ENCODE measurements at places on chromosomes 3 and 15.

- DNase-seq, result peak; percentile 37
Measured at GRCh38 chr15:71136159-71136783, 21.0 kb downstream of the THSD4 start.

DNA sequence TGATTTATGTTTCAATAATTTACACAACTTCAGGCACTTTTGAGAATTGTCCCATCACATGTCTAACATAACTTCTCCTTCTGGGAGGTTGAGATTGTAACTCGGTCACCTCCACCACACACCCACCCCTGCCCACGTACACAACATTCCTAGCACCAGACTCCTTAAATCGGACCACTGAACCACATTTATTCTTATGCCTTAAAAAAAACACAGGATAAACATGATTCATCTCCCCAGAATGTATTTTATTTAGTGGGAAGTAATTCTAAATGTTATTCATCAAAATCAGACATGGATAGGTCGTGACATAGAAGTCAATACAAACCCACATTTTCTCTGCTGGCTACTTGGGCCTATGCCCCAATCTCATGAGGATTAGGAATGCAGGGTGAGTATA, 3.0 kb downstream of the SNTN start:
- DNase-seq, result no peak

DNA sequence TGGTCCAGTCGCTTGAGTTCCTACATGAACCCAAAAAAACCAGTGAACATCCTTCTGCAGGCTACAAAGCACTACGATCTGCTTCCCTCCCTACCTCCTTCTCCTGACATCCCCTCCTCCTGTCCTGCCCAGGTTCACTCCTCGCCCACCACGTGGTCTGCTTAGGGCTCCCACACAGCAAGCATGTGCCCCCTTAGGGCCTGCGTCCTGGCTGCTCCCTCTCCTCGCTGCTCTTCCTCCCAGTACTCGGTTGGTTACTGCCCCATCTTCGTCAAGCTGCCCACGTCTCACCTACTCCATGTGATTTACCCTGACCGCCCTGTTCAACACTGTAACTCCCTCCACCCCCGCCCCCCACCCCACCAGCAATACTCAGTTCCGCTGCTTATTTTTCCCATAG, 20.8 kb upstream of the ATP13A3 start:
- DNase-seq, result no peak

DNA sequence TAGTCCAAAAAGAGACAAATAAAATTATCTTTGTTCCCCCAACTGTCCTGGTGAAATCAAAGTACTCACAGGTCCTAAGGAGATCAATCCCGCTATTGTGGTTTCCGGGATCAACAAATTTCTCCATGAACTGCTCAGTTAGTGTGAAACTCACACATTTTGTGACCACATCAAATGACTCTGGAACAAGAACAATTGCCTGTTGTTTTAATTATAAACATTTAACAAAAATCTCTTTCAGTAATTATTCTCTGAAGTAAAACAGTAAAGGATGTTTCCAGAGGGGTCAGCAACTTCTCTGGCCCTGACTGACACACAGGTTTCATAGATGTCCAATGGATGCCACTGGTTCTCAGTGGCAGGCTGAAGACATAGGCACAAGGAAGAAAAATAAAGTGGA, 3.9 kb downstream of the CLDND1 start:
- no peak for DNase-seq

DNA sequence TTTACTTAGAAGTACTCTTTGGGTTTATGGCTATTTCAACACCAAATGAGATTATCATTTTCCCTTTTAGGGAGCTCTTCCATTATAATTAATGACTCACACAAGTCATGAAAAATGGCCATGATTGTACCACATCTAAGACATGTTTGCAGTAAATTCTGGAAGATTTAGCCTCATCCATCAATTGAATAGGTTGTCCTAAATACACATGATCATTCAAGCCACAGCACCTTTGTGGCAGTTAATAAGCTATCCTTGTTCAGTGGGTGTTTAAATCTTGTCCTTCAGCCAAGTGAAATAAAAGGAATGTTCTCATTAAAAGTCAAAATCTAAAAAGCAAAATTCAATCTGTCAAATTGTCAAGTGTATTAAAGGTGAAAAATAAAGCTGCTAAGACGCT, 237.5 kb downstream of the ZPLD1 start:
- DNase-seq, result no peak

DNA sequence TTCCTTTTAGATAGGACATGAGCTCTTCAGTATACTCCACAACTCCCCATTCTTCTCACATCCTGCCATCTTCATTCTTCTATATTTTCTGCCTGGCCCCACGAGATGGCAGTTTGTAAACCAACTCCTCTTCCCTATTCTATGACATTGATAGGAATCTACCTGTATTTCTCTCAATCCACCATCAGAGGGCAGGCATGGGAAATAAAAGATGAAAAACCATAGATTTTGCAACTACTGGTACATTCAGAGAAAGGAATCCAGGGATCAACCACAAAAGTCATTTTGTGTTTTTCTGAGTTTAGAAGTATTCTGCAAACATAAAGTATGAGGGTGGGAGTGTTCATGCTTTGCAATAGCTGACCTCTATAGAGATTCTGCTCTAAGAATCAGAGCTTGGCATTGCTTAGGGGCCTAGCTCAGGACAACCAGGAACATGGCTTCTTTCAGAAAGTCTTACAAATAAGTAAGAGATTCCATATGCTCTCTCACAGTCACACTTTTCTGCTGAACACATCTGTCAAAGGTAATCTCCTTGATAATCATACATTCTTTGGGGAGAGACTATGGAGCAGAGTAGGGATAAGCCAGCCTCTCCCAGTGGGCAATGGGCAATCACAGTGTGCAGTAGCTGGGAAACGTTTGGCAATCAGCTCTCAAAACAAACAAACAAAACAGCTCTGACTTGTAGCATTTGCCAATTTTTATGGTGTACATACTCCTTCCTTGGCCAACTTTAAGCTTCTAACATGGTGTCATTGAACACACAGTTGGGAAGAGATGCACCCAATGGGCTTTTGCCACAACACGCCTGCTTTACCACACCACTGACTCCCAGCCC, 43.1 kb upstream of the SLC25A36 start:
- DNase-seq, result peak; percentile 78

- DNase-seq, result no peak
Measured at GRCh38 chr15:58138106-58138505, at the start of gene AQP9. AQP9 (plus strand) TSS chr15:58138381; CDS start chr15:58138566, 185 bp downstream.

DNA sequence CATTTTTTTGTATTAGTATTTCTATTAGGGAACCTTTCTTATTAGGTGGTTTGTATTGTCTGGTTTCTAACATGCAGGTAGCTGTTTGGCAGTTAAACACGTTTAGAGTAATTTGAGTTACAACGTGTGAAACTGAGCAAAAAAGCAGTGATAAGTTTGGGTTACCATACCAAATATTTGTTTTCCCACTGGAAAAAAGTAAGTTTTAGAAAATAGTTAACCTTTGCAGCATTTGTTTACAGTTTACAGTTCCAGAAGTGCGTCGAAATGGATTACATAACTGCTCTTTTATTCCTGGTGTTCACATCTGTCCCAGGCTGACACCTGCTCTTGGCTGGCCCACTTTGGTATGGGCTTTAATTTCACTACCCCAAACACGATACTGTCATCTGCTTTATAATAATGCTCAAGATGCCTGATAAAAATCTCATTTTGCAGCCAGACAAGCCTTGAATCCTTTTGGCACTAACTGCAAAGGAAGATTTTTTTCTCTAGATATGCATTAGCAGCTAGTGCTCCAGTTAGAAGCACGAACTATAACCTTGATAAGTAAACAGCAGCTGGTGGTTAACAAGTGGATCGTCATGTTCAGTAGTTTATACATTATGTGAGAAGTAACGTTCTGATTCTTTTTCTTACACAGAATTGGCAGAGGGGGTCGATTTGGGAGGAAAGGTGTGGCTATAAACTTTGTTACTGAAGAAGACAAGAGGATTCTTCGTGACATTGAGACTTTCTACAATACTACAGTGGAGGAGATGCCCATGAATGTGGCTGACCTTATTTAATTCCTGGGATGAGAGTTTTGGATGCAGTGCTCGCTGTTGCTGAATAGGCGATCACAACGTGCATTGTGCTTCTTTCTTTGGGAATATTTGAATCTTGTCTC, 5.3 kb downstream of the EIF4A2 start:
- DNase-seq, result no peak

DNA sequence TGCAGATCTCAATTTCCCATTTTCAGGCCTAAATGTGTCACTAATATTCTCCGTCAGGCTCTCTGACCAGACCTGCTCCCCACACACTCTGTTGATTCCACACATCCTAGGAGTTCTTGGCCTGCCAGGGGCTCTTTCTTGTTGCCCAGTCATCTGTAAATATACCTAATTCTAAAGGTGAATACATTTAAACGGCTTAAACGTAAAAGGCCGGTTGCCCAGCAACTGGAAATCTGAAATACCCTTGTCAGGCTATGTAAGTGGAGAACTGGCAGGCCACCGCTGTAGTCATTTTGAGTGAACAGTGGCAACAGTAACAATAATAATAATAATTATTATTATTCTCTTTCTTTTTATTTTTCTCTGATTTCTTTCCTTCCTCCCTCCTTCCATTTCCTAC, 302.7 kb downstream of the AGBL1 start:
- no peak for DNase-seq

DNA sequence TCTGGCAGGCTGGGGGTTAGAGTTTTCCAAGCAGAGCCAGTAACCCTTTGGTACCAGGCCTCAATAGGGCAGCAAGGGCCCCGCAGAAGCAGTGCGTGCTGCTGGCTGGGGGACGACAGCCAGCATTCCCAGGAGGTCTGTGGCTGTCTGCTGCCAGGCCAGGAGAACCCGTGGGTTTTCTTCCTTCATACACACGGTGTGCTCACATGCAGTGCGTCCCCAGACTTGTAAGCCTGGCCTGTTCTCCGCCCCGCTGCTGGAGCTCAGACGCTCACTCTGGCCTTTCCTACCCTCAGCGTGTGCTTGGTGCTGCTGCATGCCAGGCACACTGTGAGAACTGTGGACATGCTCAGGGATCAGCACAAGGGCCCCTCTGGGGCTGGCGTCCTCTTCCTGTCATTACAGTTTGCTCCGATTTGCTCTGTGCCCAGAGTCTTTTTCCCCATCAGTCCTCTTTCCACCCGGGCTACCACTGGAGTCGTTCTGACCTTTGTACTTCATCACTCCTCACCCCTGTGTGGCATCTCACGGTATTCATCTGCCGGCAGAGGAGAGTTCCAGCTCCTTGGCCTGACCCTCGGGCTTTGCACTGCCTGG, 149.5 kb downstream of the DNAJB8 start:
- peak; percentile 17 for DNase-seq

DNA sequence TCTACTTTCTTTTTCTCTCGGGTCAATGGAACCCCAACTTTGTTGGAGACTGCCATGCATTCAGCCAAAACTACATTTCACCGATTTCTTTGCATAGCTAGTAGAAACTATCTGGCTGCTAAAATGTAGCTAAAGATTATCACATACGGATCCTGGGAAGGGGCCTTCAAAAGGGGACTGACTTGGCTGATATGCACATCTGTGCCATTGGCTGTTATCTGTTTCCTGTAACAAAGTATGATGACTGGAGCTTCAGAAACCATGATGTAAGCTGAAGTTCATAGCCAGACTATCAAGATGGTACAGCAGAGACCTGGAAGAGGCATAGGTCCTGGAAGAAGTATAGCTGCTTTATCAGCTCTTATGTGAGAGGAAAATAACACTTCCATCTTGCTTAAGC, 179.1 kb downstream of the NSUN3 start:
- DNase-seq, result no peak

DNA sequence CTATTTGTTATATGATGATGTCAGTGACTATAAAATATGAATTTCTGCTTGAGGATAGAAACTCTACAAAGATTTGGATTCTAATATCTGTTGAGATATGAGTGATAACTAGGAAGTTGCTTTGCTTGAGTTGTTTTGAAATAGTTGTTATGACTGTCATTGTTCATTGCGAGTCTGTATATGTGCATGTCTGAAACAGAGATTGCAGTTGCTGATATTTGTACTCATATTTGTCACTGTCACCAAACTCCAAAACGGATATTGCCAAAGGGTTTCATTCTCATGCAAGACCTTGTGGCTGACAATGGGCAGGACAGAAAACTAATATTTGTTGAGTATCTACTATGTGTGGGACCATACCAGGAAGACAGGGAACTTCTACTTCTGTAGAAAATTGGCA, 240.2 kb downstream of the CD47 start:
- no peak for DNase-seq

DNA sequence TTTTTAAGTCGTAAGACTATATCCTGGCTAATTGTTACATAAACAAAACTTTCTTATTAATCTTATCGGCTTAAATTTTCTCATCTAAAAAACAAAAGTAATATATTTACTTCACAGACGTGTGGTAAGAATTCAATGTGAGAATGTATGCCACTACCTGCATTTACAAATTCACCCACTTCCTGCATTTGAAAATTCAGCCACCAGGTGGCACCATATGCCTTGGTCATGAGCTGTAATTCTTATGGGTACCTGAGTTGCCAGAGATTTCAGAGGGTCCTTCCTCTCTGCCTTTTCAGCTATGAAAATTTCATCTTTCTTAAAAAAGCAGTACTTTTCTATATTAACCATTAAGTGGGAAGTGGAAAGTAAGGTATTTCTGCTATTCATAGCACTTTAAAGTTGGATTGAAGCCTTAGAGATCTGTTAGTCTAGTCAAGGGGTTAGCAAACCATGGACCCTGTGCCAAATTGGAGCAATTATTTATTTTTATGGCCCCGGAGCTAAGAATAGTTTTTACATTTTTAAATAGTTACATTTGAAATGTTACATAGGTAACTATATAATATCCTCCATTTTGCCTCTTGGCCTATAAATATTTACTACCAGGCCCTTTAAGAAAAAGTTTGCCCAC, 127.8 kb downstream of the HCN4 start:
- DNase-seq, result peak; percentile 77

GRCh38 chr3:98806521-98806920, 43.4 kb downstream of the ST3GAL6 start:
- no peak for DNase-seq

DNA sequence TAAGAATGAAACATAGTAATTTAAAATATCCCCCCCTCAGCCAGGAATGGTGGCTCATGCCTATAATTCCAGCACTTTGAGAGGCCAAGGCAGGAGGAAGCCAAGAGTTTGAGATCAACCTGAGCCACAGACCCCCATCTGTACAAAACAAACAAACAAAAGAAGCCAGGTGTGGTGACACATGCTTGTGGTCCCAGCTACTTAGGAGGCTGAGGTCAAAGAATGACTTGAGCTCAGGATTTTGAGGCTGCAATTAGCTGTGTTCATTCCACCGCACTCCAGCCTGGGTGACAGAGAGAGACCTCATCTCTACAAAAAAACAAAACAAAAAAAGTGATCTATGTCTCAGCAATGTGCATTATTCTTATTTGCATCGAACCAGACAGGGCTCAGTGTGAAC, 800.8 kb downstream of the MCTP2 start:
- DNase-seq, result no peak

- DNase-seq, result no peak
Measured at GRCh38 chr3:38154033-38154494, 11.3 kb upstream of the OXSR1 start.

DNA sequence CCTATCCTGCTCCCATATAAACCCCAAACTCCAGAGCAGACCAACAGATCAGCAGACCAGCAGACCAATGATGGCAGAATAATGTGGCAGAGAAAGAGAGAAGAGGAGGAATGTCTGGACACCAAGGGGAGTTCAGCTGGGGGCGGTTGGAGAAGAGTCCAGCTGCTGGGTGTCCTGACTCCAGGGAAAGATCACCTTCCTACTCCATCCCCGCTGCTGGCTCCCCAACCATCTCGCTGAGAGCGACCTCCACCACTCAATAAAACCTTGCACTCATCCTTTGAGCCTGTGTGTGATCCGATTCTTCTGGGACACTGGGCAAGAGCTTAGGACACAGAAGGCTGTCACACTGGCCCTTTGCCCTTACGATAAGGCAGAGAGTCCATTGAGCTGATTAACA, 12.8 kb upstream of the PLAAT1 start:
- DNase-seq, result no peak
